ENCODE measurements at places on chromosomes 5 and 9.

- DNase-seq, result no peak
Measured at GRCh38 chr5:1934801-1935429, 52.2 kb upstream of the IRX4 start.

- no peak for DNase-seq
Measured at GRCh38 chr5:66932457-66932856, 264.1 kb downstream of the CD180 start.

DNA sequence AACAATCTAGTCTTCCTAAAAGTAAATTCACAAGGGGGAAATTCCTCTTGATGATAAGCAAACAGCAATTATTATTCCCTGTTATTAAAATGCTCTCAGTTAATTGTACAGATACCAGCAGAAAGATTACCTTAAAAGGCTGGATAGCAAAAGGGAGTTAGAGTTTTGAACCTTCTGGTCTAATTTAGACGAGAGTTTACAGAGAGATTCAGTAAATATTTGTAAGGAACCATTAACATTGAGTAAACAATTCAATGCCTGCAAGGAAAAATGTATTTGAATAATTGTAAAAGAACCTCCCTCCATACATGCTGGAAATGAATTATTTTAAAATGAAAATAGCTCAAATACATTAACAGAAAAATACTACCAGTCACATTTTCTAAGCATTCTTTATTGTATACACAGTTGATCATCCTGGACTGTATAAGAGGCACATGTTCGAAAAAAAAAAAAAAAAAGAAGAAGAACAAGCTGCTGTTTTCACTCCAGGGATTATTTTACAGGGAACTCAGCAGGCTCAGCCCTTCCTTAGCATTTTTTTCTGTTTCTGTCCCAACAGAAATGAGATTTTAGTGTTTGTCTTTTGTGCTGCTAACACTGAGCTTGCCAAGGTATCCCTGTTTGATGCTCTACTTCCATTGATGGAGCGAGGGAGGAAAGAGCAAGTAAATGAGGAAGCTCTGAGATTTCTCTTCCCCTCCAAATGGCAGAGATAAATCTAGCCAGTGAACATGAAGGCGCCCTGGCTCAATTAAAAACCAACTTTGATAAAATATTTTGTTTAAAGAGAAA, 141.1 kb downstream of the ENC1 start:
- DNase-seq, result no peak

DNA sequence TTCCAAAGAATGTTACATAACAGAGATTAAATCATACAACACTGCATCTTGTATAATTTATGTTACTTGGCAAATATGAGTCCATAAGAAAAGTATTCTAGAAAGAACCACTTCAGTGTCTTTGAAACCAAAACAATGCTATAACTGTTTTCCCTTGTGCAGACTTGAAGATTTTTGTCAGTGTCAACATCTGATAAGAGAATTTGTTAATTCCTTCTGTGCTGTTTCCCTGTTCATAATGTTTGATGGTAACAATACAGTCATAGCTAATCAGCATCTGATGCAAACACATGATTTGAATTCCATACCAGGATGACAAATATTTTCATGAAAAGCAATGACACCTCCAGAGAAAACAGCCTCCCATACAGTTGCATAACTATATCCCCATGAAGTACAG, 306.8 kb downstream of the SEMA5A start:
- no peak for DNase-seq

GRCh38 chr5:141529873-141530272, 41.0 kb downstream of the PCDHGC5 start:
- DNase-seq, result no peak

DNA sequence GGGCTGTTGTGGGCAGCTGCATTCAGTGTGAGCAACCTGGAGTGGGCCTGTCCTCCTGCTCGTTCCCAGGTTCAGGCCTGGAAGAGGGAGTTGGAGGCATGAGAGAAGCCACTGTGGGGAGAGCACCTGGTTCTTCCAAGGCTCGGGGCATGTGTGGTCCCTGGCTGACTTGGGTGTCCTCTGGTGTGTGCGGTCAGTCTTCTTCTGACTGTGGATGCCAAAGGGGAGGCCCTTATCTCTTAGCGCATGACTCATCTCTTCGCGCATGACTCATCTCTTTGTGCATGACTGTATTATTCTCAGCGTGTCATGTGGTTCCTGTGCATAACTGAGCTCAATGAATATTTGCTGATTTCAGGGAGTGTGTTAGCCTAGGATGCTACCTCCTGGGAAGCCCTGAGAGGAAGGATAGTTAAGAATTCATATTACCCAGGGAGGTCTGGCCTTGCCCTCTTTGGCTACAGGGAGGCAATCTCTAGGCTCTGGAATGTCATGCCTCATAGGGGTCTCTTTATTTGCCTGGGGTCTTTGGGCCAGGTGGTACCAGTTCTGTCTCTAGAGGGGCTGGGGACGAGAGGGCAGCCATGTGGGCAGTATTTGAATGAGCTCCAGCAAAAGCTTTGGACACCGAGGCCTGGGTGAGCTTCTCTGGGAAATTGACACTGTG, 188.7 kb downstream of the HSPA4 start:
- DNase-seq, result no peak

DNA sequence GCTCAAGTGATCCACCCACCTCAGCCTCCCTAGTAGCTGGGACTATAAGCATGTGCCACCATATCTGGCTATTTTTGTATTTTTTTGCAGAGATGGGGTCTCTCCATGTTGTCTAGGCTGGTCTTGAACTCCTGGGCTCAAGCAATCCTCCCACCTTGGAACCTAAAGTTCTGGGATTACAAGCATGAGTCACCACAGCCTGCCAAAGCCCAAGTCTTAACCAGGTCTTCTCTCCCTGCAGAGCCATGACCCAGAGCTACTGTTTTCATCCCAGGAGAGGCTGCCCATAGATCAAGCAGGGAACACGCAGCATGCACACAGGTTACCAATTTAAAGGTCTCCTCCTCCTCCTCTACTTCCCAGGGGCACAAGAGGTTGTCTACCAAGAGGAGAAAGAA, 29.7 kb downstream of the PCDHGC5 start:
- DNase-seq, result no peak

GRCh38 chr5:103260951-103261350, 2.4 kb downstream of the MACIR start:
- no peak for DNase-seq

DNA sequence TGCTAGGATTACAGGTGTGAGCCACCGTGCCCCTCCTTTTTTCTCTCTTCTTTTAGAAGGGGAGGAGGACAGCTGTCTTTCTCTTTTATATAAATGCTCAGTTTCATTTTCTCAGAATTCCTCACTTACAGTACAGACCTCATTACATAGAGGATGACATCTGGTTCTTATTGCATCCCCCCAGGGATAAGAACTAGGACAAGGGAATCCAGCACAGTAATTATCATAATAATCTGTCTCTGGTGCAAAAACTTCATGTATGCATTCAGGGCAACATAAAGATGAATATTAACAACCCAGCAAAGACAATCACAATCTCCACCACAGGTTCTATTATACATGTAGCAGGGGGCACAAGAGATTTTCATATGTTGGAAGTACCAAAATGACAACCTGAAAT, 5.1 kb downstream of the SPZ1 start:
- DNase-seq, result no peak

DNA sequence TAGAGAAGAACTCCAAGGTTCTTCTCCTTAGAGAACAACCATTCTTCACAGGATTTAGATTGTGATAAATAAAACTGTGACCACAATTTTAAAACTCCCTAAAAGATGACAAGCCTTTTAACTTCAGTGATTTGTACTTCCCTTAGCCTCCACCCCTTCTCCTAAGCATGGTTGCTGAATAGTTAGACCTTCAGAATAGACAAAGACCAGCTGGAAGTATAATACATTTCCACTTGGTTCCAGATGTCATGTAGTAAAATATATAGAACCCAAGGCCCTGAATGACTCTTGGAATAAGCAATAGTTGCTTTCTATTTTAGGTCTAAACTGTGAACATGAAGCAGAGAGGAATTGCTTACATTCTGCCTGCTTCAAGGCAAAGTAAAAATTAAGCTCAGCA, 208.7 kb downstream of the ARRDC3 start:
- no peak for DNase-seq

DNA sequence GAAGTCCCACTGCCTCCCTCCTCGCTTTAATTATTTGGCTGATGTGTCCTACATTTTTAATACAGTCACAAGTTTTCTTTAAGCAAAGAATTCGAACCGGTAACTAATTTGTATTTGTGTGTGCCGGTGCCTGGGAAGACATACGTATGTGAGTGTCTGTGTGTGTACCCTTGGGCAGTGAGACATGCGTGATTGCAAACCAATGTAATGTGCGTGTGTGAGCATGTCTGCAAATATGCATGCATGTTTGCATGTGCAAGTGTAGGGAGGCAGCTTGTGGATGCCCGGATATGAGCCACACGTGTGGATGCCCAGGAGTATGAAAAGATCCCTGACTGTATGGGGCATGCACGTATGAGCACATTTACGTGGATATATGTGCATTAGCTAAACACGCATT, 44.4 kb upstream of the NEK6 start:
- DNase-seq, result no peak

- no peak for DNase-seq
Measured at GRCh38 chr5:139825690-139826089, 30.1 kb downstream of the PSD2 start.

DNA sequence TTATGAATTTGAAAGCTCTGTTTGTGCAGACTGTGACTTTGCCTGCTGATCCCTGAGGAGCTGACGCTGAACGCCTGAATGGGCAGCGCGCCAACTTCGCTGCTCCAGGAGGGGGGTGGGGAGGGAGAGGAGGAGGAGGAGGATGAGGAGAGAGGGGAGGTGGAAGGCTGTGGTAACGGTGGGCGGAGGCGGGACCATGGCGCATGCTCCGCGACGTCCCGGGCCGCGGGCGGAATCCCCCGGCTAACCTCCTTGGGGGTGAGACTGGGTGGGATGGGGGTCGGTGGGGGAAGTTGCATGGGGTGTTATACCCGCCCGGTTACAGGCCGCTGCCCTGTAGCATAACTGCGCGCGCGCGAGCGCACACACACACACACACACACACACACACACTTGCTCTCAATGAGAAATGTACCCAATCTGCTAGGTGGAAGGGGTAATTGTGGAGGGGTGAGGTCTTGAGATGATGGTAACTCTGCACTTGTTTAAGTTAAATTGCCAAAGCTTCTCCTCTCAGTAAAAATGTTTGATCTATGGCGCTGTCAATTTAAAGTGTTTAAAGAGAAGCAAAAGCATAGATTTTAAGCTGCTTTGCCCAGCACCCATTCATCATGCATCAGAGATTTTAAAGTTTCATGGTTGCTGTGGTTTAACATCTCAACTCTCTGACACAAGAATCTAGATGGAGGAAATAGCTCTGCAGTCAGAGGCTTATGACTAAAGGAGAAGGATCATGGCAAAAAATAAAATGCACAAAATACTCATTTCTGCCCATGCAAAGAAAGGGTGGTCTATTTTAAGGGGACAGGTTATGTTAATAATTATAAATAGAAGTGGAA, 76.6 kb upstream of the TBCA start:
- no peak for DNase-seq
